ENCODE measurements at places on chromosomes 5 and 9. TPM values are rescaled to one million over a fixed set of nuclear protein-coding genes. Genes with fewer than 3 reads are reported as not detected.

The LAMC3 gene
- 0.37 TPM for total RNA-seq

The TSSK1B gene
- total RNA-seq, result 0.20 TPM

The TEX48 gene
- total RNA-seq, result not detected

The SLC23A1 gene
- not detected for total RNA-seq

The PCDHA9 gene
- under 0.01 TPM for total RNA-seq

The ADAMTSL2 gene
- total RNA-seq, result not detected

The SLC35D2 gene
- total RNA-seq, result 15.2 TPM

The PHYHD1 gene
- 11.4 TPM for total RNA-seq

The S100Z gene
- total RNA-seq, result not detected

The AQP3 gene
- 0.39 TPM for total RNA-seq

The CAVIN4 gene
- total RNA-seq, result 0.78 TPM

The WWC1 gene
- 4.9 TPM for total RNA-seq
